Occipital lobe (tissue), 3 donors: ENCODE measurements at places on chromosomes 5 and 9. TPM values are rescaled to one million over a fixed set of nuclear protein-coding genes. Genes with fewer than 3 reads are reported as not detected.

The SPINK7 gene
- not detected for total RNA-seq

The CSF1R gene
- 8.3 TPM for total RNA-seq

The N4BP3 gene
- 8.0 TPM for total RNA-seq

GRCh38 chr5:38554403-38554802 lies 2.0 kb downstream of the LIFR start:
- DNase-seq, result no peak

DNA sequence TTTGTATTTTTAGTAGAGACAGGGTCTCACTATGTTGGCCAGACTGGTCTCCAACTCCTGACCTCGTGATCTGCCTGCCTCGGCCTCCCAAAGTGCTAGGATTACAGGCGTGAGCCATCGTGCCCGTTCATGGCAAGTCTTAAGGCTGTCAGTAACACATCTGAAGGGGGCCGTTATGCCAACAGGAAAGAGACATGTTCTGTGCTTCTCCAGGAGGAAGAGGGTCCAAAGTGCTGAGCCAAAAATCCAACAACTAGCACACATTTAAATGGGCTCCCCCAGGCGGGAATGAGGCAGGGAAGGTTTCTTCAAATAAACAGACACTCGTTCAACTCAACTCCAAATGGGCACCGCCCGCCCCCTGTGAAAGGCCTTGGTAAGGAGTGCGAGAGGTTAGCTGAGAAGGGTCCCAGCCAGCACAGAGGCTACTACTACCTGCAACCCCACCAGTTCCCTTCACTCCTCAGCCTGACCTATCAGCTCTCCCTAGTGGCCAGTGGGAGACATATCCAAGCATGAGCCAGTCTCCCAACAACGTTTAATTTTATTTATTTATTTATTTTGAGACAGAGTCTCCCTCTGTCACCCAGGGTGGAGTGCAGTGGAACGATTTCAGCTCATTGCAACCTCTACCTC lies 84.1 kb upstream of the DMRT1 start:
- DNase-seq, result no peak

- DNase-seq, result no peak
Measured at GRCh38 chr5:14882658-14883580, 11.3 kb upstream of the ANKH start.

- no peak for DNase-seq
Measured at GRCh38 chr9:33124751-33125381, 42.3 kb downstream of the B4GALT1 start.

DNA sequence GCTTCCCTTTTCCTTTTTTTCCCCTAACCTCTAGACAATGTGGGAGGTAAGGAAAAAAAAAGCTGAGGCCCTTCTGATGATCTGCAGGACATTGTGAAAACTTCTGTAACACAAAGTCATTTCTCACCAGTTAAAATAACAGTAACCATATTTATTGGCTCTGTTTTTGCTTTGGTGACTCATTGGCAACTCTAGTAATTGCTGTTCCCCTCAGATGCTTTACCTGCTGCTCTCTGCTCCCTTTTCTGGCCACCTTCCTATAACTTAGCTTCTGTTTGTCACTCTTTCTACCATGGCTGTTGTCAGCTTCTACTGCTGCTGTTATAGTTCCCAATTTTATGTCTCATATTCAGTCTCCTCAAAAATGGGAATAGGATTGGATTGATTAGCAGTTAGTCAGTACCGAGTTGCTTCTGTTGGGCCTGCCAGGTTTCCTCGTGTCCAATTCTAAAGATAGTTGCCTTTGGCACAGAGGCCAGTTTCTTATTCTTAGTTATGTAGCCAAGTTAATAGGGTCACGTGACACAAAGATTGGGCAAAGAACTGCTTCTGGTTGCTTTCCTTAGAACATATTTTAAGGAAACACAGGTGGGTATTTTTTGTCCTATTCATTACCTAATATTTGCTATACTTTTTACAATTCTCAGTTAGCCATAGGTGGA lies 16.8 kb downstream of the SCAMP1 start:
- no peak for DNase-seq

GRCh38 chr5:151685749-151686673 lies 704 bp downstream of the SPARC start:
- DNase-seq, result no peak

DNA sequence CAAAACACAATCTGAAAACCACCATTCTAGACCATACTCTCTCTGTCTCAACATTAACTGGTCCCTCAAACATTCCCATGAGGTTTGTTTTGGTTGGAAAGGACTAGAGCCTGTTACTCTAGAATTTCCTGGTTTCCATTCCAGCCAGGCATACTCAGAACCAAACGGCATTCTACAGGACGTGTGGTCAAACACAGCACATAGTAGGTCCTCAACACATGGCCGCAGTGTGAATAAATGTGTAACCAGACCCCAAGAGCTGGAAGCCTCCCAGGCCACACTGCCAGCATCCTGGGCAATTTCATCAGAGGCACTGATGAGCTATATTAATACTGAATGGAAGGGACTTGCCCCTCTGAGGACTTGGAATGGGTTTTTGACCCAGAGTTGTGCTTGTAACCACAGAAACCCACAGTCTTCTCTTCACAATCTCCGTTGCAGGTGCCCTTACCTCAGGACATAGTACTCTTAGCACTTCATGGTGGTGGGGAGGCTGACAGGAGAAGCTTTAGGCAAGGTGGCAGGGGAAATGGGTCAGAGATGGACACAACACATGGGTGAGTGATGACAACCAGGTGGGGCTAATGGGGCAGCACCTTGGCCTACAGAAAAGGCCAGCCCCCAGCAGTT lies 66.0 kb downstream of the ZNF366 start:
- no peak for DNase-seq

DNA sequence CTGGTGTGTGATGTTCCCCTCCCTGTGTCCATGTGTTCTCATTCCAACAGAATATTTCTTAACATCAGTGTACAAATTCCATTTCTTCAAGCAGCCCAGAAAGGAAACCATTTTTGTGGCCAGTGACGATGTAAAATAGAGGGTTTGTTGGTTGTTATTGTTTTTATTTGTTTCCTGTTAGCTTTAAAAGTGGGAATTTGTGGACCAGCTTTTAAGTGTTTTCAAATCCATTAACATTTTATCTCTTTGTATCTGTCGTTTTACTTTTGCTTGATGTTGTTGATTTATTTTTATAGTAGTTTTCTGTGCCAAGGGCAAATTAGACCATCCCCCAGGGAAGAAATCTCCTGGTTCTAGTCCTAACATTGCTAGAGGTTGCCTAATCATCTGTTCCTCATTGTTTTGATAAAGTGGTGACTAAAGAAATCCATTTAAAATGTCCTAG lies 100.0 kb downstream of the GDNF start:
- DNase-seq, result no peak

- no peak for DNase-seq
Measured at GRCh38 chr5:173925449-173926071, 37.4 kb downstream of the CPEB4 start.
